Activated CD4-positive, alpha-beta T cell treated with anti-CD3 and anti-CD28 coated beads for 4 hours (primary cell): ENCODE measurements at places on chromosomes 5 and 9.
A peak's percentile ranks its signal among the peaks of the same experiment; 100 is the strongest.

GRCh38 chr5:37839407-37840052, at the start of gene GDNF:
Gene GDNF, minus strand, starts transcription at chr5:37840041. Its CDS starts 5,245 bp downstream, at chr5:37834796.
- DNase-seq = no peak

DNA sequence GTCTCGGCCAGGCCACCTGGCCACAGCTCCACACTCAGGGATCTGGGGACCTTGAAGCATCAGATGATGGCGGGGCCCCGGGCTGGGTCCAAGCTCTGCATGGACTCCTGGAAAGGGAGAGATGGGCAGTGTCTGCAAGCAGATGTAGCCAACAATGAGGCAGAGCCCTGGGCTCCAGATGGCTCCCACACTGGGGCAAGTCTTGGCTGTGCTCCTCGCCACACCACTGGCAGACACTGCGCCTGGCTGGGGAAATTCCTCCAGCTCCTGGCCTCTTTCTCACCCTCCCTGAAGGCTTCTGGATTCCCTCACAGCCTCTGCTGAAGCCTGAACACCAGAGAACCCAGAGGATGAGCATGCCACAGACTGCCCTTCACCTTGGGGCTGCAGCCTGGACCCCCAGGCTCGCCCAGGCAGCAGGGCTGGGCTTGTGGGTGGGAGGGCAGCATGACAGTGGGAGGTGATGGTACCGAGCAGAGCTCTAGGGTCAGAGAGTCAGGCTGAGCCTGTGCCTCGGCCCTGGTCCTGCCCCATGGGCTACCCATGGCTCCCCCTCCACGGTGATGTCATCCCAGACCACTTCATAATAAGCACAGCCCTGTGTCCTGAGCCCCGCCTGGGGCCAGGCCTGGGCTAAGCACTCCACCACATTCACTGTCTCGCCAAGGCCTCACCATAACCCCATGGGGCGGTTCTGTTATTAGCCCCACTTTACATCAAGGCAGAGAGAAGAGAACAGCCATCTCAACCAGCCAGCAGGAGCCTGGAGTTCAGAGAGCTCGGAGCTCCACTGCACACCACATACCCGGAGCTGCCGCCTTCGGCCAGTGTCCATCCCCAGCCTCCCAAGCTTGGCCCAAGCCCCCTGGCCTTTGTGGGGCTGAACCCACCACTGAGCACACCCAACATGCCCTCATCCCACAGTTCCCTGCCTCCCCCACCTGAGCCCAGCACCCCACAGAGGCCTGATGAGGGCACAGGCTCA, 62.2 kb upstream of the ADAMTS2 start:
- DNase-seq = no peak

DNA sequence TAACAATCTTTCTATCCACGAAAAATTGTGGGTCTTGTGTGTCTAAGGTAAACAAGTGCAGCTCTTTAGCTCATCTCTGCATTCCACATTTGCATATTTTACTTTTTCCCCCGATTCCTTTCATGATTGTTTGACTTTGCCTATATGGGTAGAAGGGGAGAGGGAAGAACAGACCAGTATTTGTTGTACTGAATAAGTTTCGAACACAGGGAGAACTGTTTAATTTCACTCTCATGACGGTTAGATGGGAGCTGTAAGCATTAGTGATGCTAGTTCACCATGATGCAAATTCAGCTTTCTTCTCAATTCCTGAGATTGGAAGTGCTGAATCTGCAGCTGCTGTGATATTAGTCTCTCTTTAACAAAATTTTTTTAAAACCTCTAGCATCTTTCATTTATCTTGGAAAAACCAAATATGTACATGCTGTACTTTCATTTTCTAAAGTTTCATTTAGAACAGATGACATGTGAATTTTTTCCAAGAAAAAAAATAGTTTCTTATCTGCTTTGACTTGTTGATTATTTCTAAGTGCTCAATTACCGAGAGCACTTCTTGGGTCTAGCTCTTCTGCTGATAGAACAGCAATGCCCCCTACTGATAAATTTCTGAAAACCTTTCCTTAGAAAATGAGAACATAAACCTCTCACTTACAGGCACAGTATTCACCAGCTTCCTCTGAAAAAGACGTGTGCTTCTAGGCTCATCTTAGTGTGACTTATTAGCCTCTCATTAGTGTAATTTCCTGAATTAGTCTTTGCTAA, 149.5 kb downstream of the BAAT start:
- no peak for DNase-seq

GRCh38 chr5:164354139-164354751, 848.8 kb downstream of the MAT2B start:
- DNase-seq = no peak

GRCh38 chr5:73938280-73938937, 312.4 kb downstream of the ARHGEF28 start:
- no peak for DNase-seq

GRCh38 chr9:115165233-115165632, 47.3 kb upstream of the TNC start:
- DNase-seq = no peak

DNA sequence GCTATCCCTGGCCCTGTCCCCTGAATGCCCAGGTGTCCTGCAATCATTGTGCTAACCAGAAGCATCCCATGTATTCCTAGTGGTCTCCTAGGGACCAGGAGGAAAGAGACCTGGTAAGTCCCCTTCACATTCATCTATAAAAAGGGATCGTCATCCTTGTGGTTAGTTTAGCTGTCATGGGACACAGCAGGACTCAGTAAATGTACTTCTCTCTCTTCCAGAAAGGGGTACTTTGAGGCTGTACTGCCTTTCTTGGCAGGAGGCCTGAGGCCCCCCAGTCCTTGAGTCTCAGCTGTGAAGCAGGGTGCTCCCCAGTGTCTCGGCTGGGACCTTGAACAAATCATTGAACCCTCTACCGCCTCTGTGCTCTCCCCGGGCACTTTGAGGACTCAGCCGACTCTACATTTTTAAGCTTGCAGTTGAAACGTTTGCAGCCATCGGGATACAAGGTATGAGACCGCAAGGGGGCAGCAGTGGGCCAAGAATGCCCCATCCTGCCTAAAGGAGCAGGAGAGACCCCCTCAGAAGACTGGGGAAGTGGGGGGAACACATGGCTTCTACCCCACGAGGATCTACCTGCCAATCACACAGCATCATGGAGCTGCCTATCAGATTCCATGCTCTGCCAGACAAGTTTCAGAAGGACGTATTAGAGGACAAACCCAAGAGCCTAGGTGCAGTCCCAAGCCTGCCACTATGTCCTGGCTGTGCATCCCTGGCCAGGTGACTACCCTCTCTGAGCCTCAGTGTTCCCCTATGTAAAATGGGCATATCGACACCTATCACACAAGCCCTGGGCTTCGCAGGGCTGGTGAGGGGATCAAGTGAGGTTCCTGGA, 2.4 kb upstream of the PHYKPL start:
- peak; percentile 77 for DNase-seq

DNA sequence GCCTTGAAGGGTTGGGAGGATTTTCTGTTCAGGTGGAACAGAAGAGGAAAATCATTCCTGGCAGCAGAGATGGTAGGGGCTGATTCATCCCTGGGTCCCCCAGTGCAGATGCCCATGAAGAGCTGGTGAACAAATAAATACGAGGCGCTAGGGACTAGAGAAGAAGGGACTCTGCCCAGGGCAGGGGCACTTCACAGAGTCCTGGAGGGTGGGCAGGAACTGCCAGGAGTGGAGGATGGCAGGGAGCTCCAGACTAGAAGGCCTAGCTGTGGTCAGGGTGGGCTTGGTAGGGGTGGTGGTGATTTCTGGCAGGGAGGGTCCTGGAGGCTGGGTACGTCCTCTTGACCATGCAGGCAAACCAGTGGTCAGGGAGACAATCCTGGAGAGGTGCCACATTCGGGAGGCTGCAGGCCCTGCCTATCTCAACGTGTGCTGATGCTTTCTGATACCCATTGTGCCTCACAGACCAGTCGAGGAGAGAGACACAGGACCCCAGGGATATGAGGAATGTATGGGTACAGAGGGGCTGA, 69.9 kb downstream of the CRB2 start:
- no peak for DNase-seq

- no peak for DNase-seq
Observed at GRCh38 chr9:4762886-4763541, 22.0 kb upstream of the AK3 start.

DNA sequence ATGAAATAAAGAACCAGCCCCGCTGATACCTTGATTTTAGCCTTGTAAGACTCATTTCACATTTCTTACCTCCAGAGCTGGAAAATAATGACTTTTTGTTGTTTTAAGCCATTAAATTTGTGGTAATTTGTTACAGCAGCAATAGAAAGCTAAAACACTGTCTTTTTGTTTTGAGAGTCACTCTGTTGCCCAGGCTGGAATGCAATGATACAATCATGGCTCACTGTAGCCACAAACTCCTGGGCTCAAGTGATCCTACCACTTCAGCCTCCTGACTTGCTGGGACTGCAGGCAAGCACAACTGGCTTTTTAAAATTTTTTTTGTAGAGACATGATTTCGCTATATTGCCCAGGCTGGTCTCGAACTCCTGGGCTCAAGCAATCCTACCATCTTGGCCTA, 34.7 kb upstream of the MYO10 start:
- no peak for DNase-seq

DNA sequence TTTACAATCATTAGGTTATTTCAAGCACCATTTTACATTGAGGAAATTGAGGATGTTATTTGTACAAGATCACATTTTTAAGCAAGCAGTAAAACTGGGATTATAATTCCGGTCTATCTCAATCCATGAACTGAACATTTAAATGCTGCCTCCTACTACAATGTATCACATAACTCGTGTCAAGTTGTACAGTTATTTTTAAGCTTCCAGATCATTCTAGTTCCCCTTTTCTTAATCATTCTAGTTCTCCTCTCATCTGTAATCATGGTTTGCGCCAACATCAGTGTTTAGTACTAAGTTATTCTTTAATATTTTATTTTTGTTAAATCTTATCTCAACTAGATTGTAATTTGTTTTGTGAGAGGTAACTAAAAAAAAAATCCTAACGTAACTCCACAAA, 2.4 kb upstream of the UHRF2 start:
- DNase-seq = no peak

DNA sequence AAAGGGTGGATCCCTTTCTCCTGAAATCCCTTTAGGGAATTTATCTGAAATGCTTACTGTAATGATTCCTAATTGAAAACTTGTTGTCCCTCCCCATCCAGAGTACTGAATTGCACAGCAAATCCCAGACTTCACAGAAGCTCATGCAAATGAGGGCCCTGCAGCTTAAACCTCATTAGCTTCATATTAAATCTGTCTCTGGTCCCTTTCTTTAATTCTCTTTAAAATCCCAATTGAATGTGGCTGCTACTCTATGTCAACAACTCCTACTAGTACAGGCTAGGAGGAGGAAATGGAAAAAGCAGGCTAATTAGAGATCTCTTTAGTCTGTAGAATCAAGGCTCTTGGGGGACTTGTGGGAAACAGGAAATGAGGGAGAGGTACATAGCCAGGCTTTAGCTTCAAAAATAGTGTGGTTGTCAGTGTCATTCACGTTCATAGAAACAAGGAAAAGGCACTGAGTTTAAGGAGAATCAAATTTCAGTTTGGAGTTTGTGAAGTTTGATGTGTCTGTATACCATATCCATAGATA, 191.3 kb upstream of the PRDM9 start:
- no peak for DNase-seq

DNA sequence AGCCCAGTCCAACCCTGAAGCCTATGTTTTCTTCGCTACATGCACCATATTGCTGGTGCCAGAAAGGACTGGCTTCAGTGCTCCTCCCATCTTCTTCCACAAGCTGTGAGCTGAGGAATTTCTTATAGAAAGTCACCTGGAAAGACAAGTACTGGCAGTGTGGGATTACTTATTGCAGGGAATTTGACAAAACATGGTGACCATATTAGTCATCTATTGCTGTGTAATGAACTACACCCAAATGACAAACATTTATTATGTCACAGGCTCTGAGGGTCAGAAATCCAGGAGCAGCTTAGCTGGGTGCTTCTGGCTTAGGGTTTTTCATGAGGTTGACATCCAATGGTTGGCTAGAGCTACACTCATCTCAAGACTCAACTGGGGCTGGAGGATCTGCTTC, 75.5 kb downstream of the ENTREP1 start:
- DNase-seq = no peak

DNA sequence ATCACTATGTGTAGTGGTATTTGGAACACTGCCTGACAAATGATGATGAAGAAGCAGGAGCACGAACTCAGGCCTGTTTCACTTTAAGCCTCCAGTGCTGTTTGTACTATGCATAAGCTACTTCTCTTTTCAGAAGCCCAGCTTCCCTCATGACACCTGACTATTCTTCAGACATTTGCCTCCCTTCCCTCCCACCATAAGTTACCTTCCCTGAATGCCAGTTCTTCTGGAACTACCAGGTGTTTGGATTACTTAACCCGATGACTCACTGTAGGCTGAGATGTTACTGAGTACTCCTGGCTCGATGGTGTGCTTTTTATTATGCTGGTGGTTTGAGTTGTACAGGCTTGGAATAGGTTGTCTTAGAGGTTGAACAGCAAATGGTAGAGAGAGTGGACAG, 180.0 kb downstream of the SPATA31D1 start:
- DNase-seq = no peak
